ENCODE measurements at places on chromosomes 5 and 9.

- no peak for DNase-seq
Observed at GRCh38 chr5:9722601-9723180, 92.5 kb upstream of the TAS2R1 start.

GRCh38 chr9:136141682-136142413 lies 23.2 kb upstream of the TMEM250 start:
- no peak for DNase-seq

- DNase-seq: no peak
Observed at GRCh38 chr9:135615666-135616618, 23.4 kb downstream of the GLT6D1 start.

- no peak for DNase-seq
Observed at GRCh38 chr5:173412566-173412965, 84.4 kb upstream of the STC2 start.

GRCh38 chr5:68187268-68188055 lies 28.1 kb upstream of the PIK3R1 start:
- no peak for DNase-seq

DNA sequence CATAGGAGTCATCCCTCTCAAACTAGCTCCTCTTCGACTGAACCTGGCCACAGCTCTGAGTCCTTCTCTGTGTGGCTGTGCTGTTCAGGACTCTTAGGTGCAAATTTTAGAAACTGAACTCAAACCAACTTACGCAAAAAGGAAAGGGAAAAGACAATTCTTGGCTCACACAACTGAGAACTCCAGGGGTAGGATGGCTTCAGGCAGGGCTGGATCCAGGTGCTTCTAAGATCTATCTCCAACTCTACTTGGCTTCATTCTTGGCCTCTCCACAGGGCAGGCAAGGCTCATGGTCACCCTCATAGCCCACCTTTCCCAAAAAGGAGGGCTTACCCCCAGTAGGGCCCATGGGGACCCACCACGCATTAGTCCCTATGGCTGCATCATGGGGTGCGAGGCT lies 8.1 kb downstream of the ASS1 start:
- no peak for DNase-seq

- no peak for DNase-seq
Observed at GRCh38 chr5:57246426-57246825, 72.6 kb downstream of the GPBP1 start.

- no peak for DNase-seq
Observed at GRCh38 chr9:93112116-93112863, 16.3 kb downstream of the CARD19 start.

DNA sequence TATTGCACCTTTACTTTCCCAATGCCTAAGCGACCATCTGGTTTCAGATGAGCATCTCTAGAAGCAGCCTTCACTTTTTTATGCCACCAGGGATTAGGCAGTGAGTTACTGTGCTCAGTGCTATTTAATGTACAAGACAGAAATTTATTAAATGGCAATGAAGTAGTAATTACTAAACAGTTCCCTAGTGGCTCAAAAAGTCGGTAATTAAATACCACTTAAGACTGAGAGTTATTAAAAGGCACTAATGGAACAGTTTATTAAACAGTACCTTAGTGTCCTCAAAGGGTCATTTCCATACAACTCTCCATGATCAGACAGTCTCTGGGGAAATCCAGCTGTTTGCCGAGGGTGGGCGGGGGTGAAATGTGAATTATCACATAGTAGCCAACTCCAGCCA lies 42.3 kb downstream of the LHFPL2 start:
- no peak for DNase-seq

Measured in NCI-H187 (cell line).